Epithelial cell of prostate (primary cell): ENCODE measurements at places on chromosomes 6 and 20.

GRCh38 chr20:4267242-4267641 is 251.9 kb upstream of the RNF24 start:
- DNase-seq, result no peak

GRCh38 chr6:170270984-170271593 is 19.8 kb downstream of the DLL1 start:
- DNase-seq, result no peak

GRCh38 chr20:5191829-5192569 is 65.2 kb downstream of the CDS2 start:
- peak; percentile 24 for DNase-seq

GRCh38 chr6:157885876-157886275 is 62.8 kb downstream of the SNX9 start:
- DNase-seq, result no peak

DNA sequence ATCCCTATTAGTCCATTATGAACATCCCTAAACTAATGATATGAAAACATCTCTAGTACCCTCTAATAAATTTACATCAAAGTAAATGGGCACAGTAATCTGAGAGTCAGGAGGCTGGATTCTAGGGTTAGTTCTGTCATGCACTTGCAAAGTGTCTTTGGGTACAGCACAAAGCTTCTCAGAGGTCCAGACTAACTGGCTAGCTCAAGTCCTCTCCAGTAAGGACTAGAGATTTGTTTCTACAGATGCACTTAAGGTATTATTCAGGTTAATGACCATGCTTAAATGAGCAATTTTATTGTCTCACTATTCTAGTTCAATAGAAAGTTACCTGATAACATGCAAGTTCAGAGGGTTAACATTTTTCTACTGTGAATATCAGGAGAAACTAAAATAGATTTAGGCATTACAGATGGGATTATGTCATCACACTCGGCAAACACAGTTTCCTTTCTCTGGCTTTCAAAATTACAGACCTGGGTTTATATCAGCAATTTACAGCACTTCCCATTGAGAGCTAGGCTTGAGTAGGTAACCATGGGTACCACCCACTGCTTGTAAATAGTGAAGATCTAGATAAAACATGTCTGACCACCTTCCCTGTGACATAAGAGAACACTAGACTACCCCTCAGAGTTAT is 402.9 kb upstream of the RUNX2 start:
- DNase-seq, result peak; percentile 18

DNA sequence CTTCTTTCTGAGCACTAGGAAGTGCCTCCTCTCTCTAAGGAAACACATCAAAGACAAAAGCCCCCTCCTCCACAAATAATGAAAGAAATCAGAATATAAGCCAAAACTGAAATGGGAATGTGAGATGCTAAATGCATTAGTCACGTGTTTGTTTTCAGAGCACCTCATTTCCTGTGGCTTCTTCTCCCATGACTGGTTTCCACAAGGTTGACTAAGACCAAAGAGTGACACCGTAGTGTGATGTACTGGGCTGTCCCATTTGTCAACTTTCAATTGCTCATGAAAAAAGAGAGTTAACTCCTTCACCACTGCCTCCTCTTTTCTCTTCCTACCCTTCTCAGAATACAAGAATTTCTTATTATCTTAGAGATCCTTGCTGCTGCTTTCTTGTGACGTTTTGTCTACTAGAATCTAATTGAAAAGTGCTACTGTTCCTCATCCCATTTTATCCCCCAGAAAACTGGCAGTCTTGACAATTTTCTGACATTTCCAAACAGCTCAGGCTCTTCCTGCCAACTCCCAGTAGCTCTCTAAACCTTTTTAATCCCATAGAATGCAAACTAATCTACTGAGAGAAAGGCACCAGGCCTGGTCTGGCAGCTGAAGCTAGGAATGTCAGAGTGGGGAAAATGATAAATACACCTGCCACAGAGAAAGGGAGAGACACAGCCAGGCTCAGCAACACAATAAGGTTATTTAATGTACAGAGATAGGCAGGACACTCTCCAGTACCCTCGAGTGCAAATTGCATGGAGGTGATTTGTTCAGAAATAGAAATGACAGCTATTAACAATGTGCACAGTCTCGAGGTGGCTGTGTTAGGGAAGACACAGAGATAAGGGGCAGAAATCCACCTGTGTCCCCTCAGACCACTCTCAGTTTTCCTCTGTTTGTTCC is 671.7 kb upstream of the NRSN1 start:
- DNase-seq, result peak; percentile 40

DNA sequence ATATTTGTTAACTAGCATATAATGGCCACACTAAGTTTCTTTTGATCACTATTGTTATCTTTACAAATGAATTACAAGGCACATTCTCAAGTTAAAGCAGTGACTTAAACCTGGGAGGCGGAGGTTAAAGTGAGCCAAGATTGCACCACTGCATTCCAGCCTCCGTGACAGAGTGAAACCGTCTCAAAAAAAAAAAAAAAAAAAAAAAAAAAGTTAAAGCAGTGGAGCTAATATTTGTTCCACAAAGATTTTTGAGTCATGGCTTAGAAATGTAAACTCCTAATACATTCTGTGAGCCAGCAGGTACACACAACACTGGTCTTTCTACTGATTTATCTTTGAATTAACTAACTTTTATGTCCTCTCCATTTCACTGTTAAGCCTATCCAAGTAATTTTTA is 221.7 kb upstream of the HTR1E start:
- peak; percentile 24 for DNase-seq

- no peak for DNase-seq
These were observed 85.2 kb downstream of the VEGFA start for GRCh38 chr6:43855247-43855646.

DNA sequence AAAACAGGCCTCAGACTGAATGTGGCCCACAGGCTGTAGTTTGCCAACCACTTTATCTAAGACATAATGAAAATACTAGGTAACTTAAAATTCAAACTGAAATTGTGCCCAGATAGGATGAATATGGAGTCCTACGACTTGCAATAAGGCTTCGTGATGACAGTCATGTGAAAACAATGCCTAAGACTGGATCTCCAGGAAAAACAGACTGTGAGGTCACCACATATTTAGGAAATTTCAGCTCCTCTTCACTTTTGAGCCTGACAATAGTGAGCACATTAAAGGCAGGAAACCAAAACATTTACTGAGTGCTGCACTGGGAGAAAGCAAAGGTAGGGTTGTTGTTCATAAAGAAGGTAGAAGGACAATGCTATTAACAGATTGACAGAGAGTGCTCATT is 50.0 kb downstream of the RTN4IP1 start:
- DNase-seq, result no peak

- no peak for DNase-seq
These were observed 20.6 kb downstream of the EPM2A start for GRCh38 chr6:145714731-145715130.

DNA sequence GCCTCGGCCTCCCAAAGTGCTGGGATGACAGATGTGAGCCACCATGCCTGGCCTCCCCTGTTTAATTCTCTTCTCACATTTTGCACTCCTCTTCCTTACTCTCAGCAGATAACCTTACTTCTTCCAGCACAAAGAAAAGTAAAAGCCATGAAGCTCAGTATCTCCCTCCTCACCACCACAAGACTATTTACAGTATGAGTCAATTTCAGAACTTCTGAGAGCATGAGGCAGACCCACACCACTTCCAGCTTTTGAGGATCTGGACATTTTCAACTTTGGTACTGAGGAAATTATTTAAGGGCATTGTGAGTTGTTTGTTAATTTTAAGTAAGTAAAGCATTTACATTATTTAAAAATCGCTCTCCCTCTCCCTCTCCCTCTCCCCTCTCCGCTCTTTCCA is 8.0 kb upstream of the SNX3 start:
- no peak for DNase-seq

- no peak for DNase-seq
These were observed at the start of gene RGL2 for GRCh38 chr6:33298773-33299236. RGL2 (minus strand) TSS chr6:33298942; CDS start chr6:33298610, 332 bp downstream.

DNA sequence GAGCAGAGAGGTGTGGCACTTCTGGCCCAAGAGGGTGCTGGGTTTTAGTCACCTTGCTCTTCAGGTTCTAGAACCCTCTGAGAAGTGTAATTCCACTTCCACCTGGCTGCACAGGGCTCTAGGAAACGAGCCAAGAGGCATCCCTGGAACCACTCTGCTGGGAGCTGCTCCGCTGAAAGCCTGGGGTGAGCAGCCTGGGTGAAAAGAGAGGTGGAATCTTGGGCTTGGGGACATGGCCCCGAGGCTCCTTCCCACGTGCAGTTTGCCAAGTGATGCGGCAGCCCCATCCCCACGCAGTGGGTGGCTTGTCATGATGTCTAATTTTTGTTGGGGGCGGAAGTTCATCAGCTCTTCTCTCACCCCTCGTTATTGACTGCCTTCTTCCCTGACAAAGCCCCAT is 32.8 kb downstream of the PPP1R16B start:
- DNase-seq, result no peak

DNA sequence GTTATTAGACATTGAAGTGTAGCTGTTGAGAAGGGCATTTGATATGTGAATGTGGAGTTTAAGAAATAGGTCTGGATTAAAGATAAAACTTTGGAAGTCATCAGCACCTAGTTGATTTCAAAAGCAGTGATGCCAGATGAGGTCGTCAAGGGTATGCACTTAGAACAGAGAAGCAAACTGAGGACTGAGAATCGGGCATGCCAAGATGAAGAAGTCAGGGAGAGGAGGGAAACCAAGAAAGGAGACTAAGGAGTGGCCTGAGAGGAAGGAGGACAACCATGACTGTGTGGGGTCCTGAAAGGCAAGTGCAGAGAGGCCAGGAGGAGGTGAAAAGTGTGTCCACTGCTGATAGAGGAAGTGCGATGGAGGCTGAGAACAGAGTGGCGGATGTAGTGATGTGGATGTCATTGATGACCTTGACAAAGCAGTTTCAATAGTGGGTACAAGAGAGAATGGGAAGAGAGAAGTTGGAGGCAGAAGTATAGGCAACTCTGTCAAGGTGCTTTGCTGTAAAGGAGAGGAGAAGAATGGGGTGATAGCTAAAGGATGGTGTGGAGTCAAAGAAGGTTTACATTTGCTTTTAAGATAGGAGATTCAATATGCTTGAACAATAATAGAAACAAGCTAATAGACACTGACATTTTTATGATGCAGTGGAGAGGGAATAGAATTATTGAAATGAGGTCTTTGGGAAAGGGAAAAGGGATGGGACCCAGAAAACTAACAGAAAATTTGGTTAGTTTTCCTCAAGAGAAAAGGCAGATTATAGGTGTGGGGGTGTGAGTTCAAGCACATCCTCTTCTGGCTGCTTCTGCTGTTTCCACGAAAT is 139.7 kb upstream of the TMEM170B start:
- no peak for DNase-seq

DNA sequence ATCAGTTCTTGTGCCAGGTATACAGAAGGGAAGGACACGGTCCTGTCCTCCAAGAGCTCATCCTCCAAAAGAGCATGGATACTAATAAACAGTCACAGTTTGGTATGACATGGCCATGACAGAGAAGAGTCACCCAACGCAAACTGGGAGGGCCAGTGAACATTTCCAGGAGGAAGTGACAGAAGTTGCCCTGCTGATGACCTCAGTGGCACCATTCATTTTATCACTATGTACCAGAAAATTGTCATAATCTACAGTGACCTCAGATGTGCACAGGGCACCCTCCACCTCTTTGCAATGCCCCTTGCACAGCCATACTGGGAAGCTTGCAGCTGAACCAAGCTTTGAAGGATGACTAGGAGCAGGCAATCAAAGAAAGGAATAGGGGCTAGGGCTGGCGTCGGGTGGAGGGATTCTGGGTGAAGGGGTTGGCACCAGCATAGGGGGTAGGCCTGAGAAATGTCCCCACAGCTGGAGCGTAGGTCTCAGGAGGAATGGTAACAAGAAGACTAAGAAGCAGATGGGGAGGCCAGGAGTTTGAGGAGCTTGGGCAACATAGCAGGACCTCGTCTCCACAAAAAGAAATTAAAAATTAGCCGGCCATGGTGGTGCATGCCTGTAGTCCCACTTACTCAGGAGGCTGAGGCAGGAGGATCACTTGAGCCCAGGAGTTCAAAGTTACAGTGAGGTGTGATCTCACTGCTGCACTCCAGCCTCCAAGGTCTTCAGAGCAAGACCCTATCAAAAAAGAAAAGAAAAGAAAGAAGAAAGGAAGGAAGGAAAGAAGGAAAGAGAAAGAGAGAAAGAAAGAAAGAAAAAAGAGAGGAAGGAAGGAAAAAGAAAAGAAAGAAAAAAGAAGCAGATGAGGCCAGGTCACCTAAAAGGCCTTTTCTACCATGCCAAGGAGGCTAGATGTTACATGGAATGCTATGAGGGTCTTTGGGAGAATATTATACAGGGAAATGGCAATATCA is 65.3 kb upstream of the SNX9 start:
- DNase-seq, result no peak

GRCh38 chr6:82270881-82271635 is 23.5 kb upstream of the IBTK start:
- no peak for DNase-seq

DNA sequence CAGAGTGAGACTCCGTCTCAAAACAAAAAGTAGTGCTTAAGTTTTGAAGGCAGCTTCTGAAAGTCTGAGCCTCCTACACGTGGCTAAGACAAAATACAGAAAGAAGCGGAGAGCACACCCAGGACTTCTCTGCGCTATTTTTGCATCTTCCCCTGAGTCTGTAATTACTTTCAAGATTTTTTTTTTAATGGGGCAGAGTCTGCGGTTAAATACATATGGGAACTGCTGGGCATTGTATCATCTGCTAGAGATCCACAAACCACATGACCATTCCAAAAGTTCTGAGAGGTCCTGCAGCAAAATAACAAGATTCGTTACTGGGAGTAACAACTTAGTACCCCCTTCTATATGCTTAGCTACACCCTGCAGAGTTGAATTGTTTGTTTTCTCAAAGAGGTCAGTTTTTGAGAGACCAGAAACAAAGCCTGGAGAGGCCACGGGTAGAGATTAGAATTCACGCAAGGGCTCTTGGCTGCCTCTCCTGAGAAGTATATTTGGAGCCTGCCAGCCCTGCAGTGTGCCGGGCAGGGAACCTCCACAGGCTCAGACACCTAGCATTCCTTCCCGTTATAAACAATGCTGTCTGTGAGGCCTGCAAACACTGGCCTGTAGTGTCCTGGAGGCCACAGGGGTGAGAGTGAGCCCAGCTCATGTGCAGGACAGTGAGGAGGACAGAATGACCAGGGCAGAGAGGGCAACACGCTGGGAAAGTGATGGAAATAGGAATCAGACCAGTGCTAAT is 48.2 kb upstream of the FAM50B start:
- no peak for DNase-seq

- no peak for DNase-seq
These were observed 30.4 kb downstream of the BFSP1 start for GRCh38 chr20:17500826-17501225.

- DNase-seq, result no peak
These were observed 411 bp downstream of the DSN1 start for GRCh38 chr20:36773107-36773596.

- no peak for DNase-seq
These were observed 5.2 kb downstream of the OCSTAMP start for GRCh38 chr20:46545077-46545826.

GRCh38 chr6:3794092-3794491 is 42.6 kb upstream of the PXDC1 start:
- no peak for DNase-seq

GRCh38 chr20:11965602-11966001 is 47.9 kb downstream of the BTBD3 start:
- no peak for DNase-seq

GRCh38 chr20:47125758-47126591 is 230.5 kb downstream of the ZMYND8 start:
- DNase-seq, result peak; percentile 83

GRCh38 chr6:28940858-28941683 is 17.3 kb upstream of the TRIM27 start:
- no peak for DNase-seq
